ENCODE measurements at places on chromosomes 3 and 15.
A peak's percentile ranks its signal among the peaks of the same experiment; 100 is the strongest.

DNA sequence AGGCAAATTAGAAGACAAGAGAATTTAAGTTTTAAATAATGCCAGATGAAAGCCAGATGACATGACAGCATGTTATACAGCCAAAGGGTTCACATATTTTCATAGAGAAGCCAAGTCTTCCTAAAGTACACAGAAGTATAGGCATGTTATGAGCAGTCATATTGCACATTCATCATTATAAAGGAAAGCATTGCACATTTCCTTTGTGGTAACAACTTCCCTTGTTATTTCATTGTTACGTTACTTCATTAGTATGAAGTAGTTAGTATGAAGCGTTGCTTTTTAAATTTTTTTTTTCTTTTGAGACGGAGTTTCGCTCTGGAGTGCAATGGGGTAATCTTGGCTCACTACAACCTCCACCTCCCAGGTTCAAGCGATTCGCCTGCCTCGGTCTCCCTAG lies 4.6 kb upstream of the ABCC5 start:
- DNase-seq = no peak

DNA sequence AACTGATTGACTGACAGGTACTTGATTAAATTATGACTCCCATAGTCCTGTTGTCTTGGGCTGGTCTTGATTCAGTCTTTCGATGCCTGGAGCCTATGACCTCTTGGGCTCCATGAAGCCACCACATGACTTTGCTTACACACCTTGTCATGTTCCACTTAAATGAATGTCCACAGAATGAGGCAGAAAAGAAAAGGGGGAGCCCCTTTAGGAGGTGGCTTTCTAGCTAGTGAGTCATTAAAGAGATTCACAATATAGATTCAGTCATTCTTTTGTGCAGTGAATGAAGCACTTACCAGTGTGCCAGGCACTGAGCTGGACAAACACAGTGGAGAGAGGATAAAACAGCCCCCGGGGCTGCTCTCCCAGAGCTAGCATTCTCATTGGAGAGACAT lies 17.1 kb downstream of the VIPR1 start:
- no peak for DNase-seq

- no peak for DNase-seq
These were observed 77.1 kb downstream of the CORO2B start for GRCh38 chr15:68655686-68656437.

DNA sequence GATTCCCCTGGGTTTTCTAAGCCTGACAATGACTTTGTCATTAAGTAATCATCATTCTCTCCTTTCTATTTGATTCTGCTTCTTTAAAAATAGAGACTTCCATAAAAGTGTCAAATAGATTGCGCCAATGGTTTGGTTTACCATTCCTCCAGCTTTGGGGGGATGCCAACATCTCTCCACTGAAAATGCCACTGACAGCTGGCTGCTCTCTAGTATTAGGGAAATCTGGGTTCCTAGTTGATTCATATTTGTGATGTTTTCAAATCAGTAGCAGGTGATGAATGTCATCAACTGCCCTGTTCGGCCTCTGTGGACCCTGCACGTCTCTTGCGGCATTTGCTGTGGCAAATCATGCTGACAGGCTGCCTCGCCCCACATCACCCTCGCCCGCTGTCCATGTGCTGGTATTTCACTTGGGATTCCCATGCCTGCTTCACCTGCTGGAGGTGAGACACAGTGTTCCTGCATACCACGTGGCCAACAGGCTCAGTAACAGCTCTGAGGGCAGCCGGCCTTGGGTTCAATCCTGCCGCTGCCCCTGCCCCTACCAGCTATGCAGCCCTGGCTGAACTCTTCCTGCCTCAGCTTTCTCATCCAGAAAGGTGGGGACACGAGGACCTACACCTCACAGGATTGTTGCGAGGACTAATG lies 28.1 kb downstream of the ZXDC start:
- no peak for DNase-seq

GRCh38 chr3:134314588-134315285 lies 59.5 kb downstream of the AMOTL2 start:
- no peak for DNase-seq

- DNase-seq = no peak
These were observed 145.3 kb upstream of the ROPN1 start for GRCh38 chr3:124137216-124137615.

DNA sequence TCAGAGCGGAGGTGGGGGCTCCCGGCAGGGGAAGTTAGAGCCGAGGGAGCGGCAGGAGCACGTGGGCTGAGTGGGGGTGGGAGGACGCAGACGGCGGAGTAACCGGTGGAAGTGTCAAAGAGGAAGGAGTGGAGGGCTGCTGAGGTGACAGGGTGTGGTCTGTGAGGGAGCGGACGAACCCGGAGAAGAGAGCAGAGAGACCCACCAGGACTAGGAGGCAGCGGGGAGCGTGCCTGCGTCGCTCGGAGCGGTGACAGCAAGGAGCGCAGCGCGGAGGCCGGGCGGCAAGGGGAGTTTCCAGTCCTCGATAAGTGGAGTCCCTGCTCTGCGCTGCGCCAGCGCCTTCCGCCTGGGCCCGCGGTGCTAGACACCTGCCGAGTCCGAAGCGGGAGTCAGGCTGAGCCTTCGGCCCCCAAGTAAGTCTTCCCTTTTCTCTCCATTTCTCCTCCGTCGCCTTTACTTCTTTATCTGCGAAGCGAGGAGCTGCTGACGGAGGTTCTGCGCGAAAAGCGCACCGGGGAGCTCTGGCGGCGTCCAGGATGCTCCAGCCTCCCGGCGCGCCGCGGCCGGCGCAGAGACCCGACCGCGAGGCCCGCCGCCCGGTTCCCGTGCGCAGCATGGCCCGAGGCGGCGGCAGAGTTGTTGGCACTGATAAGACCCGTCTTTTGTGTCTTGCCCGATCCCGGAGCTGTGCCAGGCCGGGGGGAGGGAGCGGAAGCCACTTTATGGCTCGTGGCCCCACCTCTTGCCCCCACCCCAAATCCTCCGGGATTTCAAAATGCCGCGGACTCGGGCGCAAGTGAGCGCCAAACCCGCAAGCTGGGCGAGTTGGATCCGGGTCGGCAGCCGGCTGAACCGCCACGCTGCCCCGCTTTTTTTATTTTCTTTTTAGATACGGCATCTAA lies 533.0 kb upstream of the SEMA6D start:
- no peak for DNase-seq

DNA sequence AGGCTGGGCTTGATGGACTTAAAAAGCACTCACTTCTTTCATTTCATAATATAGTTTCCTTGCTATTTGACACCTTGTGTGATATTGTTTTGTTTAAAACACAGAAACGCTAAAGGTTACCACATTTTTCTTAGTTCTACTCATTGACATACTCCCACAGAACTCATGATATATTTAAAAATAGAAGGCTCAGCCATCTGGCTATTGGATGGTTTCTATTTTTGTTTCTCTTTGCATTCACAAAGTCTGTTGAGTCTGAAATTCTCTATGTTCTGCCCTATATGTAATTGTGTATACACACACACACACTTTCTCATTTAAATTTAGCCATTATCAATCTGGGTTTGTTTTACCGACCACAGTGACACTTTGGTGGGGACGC lies 128.2 kb downstream of the SOX2 start:
- DNase-seq = no peak

- DNase-seq = no peak
These were observed 402.6 kb upstream of the GBE1 start for GRCh38 chr3:82163907-82164520.

GRCh38 chr3:26347150-26347549 lies 275.4 kb upstream of the LRRC3B start:
- DNase-seq = no peak

DNA sequence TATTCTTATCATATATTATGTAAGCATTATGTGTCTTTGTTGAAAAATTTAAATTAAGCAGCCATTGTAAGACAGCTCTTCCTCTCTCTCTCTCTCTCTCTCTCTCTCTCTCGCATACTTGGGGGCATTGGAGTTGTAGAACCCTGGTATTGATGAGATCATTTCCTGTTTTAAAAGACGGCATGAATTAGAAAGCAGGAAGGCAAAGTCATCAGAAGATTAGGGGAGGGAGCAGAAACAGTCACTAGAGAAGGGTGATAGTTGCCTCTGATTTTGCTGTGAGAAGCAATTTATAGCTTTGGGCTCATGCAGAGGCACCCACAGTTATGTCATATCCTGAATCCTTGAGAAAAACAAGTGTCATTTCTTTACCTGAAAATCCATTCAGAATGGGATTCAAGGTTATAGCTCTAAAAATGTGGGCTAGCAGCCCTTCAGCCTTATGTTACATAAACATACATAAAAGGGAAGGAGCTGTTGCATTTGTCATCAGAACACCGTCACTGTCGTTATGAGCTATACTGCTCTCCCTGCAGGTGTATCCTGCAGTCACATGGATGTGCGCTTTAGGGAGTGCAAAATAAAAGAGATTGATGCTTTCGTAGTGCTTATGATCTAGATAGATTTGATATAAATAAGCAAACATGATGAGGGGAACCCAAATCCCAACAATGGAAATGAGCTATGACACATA lies 213.8 kb downstream of the NR1D2 start:
- DNase-seq = no peak

GRCh38 chr15:64779024-64779423 lies 3.6 kb upstream of the RBPMS2 start:
- no peak for DNase-seq

DNA sequence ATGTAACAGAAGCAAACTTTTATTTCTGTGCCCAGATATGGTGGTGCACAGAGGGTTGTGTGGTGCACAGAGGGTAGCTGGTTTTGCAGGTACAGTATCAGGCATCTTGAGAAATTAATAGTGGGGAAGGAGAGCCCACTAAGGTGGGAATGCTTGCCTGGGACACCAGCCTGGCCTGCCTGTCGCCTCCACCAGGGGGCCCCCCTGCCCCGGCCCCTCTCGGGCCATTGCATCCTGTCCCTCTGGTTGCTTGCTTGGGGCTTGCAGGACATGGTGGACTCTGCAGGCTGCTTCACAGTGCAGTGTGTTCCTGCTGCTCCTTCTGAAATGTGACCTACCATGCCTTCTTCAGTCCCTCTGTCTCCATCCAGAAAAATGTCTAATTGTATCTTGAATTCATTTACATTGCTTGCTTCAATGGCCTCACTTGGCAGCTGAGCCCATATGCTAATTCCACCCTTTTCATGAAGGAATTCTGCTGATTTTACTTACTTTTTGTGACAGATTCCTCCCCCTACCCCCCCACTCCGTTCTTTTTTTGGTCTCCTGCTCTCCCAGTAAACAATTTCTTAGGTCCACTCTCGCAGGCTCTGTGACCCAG lies 73.6 kb downstream of the EEFSEC start:
- peak; percentile 31 for DNase-seq

- DNase-seq = no peak
These were observed 427 bp downstream of the MBD4 start for GRCh38 chr3:129439226-129439816.

- DNase-seq = no peak
These were observed 11.8 kb downstream of the ST6GAL1 start for GRCh38 chr3:186942168-186942567.

GRCh38 chr3:186986406-186986805 lies 56.1 kb downstream of the ST6GAL1 start:
- DNase-seq = no peak

GRCh38 chr15:40430271-40430805 lies 10.4 kb upstream of the BAHD1 start:
- no peak for DNase-seq

DNA sequence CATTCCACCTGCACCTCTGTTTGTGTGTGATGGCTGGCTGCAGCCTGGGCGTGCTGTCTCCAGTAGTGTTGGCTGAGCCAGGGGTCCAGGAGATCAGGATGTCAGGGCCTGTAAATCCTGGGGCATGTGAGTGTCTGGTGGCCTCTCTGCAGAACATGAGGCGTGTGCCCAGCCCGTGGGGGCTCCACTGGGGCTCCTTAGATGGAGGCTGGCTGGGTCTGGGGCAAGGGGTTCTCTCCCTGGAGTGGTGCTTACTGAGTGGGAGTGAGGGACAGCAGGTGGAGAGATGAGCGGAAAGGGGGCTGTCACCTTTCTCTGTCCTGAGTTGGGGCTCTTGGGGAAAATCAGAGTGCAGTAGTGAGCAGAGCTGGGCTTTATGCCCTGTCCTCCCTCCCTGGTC lies 152.2 kb downstream of the CHDH start:
- no peak for DNase-seq

- no peak for DNase-seq
These were observed at the start of gene FGD5 for GRCh38 chr3:14818804-14819500. Gene FGD5, plus strand, starts transcription at chr3:14818962. Its CDS starts 110 bp downstream, at chr3:14819072.

GRCh38 chr3:126349071-126349470 lies 8.1 kb downstream of the KLF15 start:
- no peak for DNase-seq

DNA sequence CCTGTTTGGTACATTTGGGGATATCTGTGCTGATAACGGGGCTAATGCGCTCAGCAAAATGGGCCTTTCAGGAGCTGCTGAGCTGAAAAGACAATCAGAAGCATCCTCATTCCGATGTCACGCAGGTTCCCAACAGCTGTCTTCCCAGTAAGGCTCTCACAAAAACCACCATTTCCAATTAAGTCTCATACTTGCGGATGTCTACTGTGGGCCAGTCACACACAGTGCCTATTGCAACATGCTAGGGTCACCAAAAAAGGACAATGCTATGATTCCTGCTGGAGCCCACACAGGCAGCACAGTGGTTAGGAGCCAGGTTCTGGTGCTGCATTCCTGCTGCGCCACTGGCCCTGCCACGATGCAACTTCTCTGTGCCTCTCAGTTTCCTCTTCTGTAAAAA lies 16.4 kb upstream of the LDHAL6B start:
- no peak for DNase-seq

- peak; percentile 16 for DNase-seq
These were observed 21.5 kb downstream of the CD86 start for GRCh38 chr3:122076491-122077292.

All from HepG2 (cell line).